ENCODE measurements at places on chromosomes 12 and 14.

DNA sequence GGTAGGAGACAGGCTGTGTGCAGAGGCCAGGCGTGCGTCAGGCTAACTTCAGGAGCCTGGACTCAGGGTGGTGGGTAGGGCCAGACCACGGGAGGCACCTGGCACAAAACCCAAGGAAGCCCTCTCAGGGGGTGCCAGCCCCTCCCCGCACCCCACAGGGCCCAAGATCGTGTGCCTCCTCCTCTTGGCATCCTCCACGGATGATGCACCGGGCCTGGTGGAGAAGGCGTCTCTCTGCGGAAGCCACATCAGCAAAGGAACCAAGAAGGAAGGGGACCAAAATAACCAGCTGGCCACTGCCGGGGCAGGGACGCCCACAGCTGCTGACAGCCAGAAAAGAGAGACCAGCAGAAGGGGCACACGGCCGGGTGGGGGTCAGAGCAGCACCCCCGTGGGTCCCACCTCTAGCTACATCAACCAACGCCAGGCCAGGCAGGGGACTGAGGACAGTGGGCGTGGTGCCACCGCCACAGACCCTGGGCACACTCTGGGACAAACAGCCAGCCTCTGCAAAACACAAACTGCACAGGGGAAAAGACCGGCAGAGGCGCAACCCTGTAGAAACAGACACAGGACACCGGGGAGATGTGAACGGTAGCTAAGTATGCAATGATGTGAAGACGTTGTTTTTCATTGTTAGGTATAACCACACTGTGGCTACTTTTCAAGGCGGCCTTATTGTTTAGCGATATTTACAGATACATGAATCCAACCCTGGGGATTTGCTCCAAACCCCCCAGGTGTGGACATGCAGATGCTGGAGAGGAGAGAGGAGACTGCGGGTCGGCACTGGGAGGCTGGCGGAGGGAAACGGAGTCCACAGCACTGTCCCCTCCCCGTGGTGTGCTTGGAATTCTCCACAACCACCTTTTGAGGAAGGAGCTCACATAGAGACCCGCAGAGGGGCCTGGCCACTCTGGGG, 26.1 kb upstream of the C14orf180 start:
- no peak for DNase-seq

DNA sequence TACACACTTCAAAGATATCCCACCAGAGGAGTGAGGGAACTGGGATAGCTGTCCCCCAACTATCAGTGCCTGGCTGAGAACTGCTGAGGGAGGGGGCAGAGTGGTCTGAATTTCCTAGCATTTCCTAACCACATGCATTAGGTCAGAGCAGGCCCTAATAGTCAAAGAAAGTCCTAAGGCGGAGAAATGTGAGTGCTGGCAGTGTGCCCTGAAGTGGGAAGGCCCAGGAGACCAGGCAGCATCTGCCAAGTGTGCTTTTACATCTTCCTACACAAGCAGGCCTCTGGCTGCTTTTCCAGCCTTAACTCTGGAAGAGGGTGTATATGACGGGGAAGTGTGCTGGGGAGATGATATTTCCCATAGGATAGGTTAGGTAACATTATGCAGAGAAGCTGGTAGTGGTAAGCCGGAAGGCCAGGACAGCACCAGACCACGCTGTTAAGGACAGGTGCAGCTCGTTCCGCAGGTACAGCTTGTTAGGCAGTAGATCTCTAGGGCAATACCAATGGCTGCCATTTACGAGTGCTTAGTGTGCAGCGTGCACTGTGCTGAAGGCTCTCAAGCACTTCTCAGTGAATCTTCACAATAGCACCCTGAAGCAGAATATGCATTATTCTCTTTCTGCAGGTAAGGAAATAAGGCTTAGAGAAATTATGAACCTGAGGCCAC, 9.1 kb upstream of the CCDC198 start:
- no peak for DNase-seq

DNA sequence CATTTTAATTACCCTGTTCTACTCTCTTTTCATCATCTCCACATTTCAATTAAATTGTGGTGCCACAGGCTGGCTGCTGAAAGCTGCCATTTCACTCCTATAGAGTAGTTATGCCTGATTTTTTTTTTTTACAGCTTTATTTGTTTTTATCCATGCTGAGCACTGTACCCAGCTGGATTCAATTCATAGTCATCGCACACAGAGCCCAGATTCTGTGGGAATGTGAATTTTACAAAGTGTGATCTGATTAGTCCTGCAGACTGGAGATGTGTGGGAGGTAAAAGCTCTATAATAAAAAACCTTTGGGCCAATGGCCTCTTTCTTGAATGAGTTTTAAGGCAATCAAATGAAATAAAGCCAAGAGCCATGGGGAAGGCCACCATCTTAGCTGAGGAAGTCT, 190.2 kb downstream of the ANO4 start:
- no peak for DNase-seq

DNA sequence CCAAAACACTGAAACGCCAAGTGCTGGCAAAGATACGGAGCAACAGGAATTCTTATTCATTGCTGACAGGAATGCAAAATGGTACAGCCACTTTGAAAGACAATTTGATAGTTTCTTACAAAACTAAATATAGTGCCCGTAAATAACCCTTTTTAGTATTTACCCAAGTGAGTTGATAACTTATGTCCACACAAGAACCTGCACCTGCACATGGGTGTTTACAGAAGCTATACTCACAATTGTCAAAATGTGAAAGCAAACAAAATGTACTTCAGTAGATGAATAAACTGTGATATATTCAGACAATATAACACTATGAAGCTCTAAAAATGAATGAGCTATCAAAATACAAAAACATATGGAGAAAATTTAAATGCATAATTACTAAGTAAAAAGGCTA, 86.6 kb downstream of the ATXN7L3B start:
- DNase-seq: no peak

DNA sequence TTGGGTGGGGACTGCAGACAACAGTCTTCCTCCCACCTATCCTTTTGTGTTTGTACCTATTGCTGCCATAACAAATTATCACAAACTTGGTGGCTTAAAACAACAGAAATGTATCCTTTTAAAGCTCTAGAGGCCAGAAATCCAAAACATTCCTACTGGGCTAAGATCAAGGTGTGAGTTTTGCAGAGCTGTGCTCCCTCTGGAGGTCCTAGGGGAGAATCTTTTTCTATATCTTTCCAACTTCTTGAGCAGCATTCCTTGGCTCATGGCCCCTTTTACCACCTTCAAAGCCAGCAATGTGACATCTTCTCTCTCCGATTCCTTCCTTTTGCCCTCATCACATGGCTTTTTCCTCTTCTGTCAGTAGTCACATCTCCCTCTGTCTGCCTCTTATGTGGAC, 190.6 kb downstream of the TTC8 start:
- no peak for DNase-seq

- no peak for DNase-seq
These were observed 56.4 kb downstream of the PITPNM2 start for GRCh38 chr12:123094349-123095077.

DNA sequence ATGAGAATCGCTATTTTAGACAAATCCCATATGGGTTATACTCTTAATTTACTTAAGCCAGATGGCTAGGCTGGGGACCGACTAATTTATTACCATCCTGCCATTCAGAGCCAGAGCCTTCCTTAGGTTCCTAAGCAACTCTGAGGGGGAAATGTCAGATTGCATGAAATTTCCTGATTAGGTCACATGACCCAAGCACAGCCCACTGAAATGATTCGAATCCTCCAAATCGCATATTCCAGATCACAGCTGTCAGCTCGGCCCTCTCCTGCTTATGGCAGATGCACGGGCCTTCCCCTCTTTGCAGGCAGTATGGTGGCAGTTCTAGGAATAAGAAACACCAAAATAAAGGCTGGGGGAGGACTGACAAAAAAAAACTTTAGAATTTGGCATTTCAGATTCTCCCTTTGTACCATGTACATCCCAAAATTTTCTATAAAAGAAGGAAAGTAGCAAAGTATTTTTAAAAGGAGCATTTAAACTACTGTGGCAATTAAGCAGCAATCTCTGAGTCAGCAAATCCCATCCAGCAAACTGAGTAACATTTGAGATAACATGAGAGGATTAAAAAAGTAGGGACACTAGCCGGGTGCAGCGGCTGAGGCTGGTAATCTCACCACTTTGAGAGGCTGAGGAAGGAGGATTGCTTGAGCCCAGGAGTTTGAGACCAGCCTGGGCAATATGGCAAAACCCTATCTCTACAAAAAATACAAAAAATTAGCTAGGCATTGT, 30.5 kb upstream of the NUDT4 start:
- DNase-seq: no peak

DNA sequence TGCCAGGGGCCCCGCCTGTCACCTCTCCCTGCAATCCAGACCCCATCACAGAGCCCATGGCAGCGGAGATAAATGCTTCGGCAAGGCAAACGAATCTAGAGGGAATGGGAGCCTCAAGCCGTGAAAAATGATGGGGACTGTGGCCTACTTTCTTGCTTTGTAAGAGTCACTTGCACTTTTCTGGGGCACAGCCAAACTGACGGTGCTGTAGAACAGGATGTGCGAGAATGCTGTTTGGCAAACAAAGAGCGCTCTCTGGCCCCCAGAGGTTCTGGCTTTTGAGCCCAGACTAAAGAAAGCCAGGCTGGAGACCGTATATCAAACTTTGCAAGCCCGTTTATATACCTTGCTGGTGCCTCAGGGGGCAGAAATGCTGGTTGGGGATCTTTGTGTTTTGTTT, 108.7 kb downstream of the CACNA1C start:
- DNase-seq: no peak

GRCh38 chr14:93971635-93972027, 4.7 kb downstream of the ASB2 start:
- DNase-seq: no peak

GRCh38 chr12:119153477-119154434, 25.0 kb upstream of the HSPB8 start:
- no peak for DNase-seq

DNA sequence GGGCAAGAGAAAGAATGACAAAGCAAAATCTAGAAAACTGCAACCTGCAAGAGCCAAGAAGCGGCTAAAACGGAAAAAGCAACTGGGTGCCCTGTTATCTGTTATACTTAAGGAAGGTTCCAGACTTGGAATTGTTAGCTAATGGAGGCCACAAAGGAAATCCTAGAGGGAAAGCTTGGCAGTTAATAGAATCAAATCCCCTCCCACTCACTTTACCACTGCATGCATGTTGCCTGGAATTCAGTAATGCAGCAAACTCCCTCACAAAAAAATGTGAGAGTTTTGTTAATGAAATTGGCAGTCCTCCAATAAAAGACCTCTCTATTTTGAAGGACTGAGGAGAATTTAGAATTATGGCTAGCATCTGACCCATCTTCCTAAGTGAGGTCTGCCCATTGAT, 164.2 kb upstream of the SOX5 start:
- DNase-seq: no peak

DNA sequence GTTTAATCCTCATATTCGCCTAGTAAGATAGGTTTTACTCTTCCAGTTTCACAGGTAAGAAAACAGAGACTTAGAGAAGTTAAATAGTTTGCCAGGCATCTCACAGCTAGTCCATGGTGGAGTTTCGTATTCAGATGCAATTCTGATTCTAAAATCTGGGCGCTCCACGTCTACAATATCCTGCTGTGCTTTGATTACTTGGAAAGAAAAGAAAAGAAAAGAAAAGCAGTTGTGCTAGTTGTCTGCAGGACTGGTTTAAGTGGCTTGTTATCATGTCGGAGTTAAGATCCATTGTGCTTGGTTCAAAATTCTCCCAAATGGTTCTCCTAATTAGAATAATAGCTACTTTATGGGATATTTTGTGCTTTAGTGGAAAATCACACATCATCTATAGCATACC, 18.6 kb downstream of the AKAP3 start:
- no peak for DNase-seq

DNA sequence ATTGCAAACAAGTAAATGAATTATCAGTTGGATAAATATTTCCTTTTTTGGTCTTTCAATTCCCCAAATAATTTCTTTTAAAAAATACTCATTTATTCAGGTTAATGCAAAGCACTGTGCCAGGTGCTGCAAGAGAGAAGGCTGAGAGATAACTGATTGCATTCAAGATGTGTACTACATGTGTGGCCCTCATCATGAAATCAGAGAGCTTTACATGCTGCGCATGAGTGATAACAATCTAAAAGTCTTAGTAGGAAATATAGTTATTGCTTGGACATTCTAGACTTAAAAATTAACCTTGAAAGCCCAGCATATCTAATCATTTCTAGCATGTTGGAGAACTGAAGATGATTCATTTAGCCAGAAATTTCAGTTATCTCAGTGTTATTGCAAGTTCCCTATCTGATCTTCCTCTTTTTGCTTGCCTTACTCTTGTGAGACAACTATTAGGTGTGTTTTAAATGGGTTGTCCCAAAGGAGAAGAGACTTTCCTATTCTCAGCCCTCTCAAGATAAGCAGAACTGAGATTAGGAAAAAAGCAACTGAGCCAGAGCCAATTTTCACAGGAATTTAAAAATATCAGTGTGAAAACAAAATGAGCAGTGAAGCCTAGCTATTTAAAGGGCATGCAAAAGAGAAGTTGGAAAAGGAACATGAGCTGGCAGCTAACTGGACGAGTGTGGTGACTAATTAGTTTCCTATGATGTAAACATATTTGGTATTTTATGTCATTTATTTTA, 60.9 kb downstream of the PLEKHA5 start:
- no peak for DNase-seq
